HS-5 (cell line): ENCODE measurements at places on chromosomes 16 and 17.

- DNase-seq = no peak
These were observed 67.1 kb downstream of the CLEC18A start for GRCh38 chr16:70018254-70018653.

DNA sequence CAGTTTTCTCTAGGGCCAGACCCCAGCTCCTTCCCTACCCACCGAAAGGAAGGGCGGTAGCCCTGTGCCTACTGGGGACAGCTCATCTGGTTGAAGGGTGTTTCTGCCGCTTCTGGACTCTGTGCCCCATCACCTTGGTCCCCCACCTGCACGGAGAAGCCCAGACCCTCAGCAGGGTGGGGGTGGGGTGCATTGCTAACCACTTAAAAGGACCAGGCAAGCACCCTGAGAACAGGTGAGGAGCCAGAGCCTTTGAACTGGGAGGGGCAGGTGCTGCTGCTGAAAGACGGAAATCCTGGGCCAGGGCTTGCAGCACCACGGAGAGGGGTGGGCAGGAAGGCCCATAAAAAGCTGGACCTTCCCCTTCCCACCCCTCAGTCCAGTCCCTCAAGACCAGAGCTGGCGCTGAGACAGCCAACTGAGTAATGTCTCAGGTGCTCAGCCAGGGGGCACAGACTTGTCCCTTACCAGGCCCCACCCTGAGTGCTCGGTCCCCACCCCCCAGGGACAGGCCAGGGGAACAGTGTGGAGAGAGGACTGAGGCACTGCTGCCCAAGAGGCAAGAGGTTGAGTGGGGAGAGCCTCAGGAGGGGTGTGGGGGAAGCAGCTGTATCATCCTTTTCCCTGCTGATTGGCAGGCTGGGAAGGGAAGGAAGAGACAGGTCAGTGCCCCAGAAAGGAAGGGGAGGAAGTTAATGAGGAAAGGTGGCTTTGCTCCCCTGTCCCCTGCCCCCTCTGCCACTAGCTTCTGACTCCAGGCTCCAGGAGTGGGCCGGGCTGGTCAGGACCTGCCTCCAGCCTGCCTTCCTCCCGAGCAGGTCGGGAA, 10.9 kb upstream of the SP2 start:
- no peak for DNase-seq

DNA sequence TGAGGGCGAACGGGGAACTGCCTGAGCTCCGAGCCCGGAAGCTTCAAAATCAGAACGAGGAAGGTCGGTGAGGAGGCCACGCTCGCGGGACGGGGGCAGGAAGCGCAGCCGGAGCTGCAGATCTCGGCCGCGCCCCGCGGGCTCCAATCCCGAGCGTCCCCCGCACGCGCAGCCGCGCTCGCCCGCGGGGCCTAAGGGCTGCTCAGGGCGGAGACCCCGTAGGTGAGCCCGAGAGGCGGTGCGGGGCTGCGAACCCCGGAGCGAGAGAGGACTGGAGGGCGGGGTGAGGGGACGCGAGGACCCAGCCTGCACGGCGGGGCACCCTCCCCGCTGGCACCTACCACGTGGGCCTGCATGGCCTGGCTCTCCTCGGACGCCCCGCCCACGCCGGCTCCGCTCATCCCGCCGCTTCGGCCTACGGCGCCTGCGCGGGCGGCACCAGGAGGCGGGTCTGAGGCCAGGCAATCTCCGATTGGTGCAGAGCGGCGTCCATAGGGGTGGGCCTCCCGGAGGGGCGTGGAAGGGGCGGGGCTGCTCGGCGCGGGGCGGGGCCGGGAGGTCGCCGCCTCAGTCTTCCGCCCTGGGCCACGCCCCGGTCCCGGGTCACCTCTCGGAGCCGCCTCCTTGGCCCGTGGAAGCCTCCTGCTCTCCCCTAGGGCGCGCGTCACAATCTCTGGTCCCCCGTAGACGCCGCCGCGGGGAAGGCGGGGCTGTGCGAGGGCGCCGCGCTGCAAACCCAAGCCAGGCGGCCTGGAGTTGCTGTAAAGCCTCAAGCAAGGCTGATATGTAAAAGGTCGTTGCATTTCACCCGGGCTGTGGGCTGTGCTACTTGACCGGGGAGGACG, 27.8 kb upstream of the METRNL start:
- peak; percentile 84 for DNase-seq

- no peak for DNase-seq
These were observed 42.0 kb upstream of the MMD start for GRCh38 chr17:55463600-55463999.

GRCh38 chr17:59165933-59166342, 10.4 kb downstream of the PRR11 start:
- DNase-seq = no peak

DNA sequence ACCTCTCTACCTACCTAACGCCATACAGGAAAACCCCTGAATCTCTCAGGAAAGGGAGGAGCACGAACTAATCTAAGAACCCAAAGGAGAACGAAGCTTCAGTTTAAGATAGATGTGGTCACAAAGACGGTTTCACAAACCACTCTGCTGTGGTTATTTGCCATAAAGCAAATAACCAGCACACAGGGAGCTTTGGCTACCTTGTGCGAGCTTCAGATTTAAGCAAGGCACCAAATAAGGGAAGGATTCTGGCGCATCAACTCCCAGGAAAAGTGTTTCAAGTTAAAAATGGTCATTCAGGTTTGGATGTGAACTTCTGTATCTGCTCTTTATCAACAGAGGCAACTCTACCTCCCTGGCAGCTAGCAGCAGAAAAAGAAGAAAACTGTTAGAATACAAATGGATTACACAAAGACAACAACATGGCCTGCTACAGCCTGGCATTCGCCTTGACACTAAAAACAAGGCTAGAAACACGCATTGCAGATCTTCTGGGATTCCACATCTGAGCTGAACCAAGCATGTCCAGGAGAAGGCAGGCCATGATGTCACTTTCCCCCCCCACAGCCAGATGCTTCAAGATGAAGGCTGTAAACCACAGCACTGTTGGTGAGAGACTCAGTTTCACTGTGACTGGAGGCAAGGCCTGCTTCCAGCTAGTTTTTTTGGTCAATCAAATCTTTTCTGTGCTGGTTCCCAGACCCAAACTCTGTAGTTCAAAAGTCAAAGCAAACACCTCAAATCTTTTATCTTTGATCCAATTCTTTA, 43.6 kb downstream of the SMG6 start:
- DNase-seq = no peak
